ENCODE measurements at places on chromosomes 3 and 15.
A peak's percentile ranks its signal among the peaks of the same experiment; 100 is the strongest.

- DNase-seq = peak; percentile 67
Observed at GRCh38 chr15:62782071-62782841, 260.3 kb upstream of the TPM1 start.

DNA sequence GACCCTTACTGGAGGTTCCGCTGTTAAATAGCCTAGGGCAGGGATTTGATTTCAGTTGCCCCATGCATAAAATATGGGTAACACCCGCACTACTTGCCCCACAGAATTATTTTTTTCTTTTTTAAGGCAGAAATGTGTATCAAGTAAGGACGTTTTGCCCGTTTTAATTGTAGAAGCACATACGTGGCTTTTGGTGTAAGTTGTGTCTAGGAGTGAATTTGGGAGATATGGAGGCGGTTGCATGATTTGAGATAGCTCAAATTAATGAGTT lies 636 bp upstream of the LRRC58 start:
- DNase-seq = no peak

- DNase-seq = no peak
Observed at GRCh38 chr3:79848876-79849275, 81.1 kb upstream of the ROBO1 start.

- DNase-seq = no peak
Observed at GRCh38 chr3:62084558-62084957, 288.8 kb downstream of the FEZF2 start.

DNA sequence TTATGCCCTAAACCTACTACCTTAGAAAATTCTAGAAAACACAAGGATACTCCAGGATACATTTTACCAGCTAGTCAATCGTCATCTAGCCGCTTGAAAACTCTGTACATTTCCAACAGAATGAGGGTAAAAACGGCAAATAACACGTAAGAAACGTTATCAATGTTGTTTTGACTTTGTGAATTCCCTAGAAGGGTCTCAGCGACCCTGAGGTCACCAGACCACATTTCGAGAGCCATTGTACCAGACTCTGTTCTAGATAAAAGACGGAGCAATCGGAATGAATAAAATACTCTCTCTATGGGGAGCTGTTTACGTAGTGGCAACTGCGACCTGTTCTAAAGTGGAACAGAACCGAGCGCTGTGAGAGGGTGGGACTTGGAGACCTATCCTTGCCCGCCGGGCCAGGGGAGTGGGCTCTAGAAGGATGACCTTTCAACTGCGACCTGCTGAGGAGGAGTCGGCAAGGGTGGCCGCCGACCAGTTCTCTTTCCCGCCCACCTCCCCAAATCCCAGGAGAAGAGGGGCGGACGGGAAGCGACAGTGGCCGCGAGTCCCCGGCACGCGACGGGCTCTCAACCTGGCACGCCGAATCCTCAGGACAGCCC lies 778 bp upstream of the AP4E1 start:
- DNase-seq = peak; percentile 21

GRCh38 chr15:58677426-58677825 lies 72.1 kb downstream of the ADAM10 start:
- DNase-seq = no peak

DNA sequence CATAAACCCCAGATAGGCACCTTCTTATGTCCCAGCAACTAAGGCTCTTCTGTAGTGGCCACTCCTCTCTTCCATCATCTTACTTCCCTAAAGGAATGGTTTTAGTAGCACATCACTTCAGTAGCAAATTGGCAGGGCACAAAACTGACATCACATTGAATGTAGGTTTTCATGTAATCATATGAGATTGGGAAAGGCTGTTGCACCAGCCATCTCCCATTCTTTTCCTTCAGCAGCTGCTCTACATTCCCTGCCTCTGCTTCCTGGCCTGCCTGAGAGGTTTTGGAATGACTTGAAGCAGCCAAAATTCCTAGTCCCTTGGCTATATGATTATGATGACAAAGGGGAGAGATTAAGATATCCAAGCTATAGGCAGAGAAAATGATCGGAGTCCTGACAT lies 36.5 kb downstream of the NSUN3 start:
- no peak for DNase-seq

DNA sequence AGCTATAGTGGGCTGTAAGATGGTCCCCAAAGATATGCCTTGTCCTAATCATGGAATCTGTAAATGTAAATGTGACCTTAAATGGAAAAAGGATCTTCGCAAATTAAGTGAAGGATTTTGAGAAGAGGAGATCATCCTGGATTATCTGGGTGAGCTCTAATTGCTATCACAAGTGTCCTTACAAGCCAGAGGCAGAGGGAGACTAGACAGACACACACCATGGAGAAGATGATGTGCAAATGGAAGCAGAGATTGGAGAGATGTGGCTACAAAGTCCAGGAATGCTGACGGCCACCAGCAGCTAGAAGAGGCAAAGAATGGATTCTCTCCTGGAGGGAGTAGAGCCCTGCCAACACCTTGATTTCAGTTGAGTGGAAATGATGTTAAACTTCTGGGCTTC lies 102.3 kb upstream of the PROK2 start:
- no peak for DNase-seq

- no peak for DNase-seq
Observed at GRCh38 chr3:11536132-11536935, 107.4 kb downstream of the VGLL4 start.

- DNase-seq = no peak
Observed at GRCh38 chr3:152301745-152302181, 33.0 kb downstream of the MBNL1 start.

Measured in NCI-H460 (cell line).